ENCODE measurements at places on chromosomes 5 and 9.

DNA sequence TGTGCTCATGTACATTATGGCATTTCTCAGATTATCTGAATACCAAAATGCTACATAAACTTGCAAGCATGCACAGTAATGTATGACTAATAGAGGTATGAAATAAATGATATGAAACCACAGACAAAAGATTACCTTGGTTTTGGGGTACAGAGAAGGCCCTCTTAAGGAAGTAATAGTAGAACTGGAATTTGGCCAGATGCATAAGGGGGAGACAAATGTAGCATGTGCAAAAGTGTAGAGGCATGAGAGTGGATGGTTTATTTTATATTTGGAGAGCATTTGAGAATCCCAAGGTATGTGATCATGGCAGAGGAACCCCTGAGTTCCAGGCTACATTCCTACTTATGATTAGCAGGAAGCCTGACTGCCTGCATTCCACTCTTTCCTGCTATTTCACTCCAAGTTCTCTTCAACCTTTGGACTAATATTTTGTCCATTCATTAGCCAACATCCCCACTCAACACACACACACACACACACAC is 74.2 kb downstream of the MAMDC2 start:
- no peak for DNase-seq

DNA sequence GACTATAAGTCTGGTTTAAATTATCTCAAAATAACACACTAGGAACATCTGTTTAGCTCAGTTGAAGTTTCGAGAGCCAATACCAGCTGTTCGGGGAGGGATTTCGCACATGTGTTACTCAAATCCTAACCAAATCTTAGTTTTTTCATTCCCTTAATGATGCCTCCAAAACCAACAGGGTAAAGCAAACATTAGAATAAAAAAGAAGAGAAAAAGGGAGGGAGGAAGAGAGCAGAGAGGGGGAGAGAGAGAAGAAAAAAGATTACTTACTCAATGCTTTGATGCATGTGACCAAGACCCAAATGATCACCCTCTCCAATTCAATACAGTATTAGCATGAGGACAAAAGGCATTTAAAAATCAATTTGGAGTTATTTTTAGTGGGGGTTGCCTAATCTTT is 86.0 kb upstream of the NR5A1 start:
- no peak for DNase-seq

- DNase-seq, result no peak
Observed at GRCh38 chr5:84725946-84726570, 341.4 kb upstream of the EDIL3 start.

DNA sequence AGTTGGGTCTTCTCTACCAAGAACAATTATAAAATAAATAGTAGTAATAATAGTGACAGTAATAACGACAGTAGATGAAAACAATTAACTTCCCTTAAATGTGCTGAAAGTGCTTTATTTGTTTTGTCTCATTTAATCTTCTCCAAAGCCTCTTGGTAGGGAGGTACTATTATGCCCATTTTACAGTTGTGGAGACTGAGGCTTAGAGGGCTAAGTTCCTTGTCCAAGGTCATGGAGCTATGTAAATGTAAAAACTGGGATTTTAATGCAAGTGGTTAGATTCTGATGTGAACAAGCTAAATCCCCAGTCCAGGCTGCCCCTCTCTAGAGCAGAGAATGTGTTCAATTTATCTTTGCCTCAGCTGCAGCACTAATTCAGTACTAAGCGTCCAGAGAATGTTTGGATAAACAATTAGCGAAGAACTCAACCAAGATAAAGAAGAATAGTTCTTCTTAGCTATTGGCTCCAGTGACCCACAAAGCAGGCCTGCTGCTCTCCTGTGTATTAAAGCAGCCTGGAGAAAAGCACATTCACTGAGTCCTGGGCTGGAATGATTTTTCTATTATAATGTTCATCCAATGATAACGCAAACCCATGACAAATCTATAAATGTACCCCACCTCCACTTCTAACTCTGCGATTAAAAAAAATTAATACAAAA is 68.8 kb downstream of the NPR3 start:
- no peak for DNase-seq

GRCh38 chr9:2243666-2244555 is 228.8 kb downstream of the SMARCA2 start:
- no peak for DNase-seq

DNA sequence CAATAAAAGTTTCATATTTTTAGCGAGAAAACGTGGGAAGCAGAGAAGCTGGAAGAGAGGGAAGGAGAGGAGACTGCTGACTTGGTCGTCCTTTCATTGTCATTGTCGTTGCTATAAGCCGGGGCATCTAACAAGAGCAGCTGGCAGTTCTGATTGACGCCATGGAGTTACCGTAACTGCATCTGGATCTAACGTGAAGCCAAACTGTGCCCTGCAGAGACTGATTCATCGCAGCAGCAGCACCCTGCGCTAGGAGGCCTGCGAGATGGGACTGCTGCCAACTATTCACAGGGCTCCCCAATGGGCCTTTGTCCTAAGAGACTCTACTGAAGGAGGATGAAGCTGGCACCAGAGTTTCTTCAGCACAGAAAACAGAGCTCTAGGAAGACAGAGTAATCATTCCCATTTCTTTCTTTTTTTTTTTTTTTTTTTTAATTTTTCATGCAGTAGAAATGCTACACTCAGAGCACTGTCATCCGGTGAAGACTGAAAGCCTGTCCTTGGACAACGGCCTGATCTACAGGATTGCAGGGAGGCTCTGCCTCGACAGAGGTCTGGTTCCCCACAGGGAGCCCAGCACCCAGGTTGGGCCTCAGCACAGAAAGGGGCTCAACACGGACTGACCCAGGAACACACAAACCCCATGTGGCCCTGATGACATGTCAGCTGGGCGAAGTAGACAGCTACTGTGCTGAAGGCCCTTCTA is 47.8 kb downstream of the RETREG1 start:
- DNase-seq, result no peak

- DNase-seq, result no peak
Observed at GRCh38 chr9:133928248-133928764, 63.8 kb downstream of the VAV2 start.

- no peak for DNase-seq
Observed at GRCh38 chr9:137459601-137460362, 648 bp upstream of the NSMF start.

DNA sequence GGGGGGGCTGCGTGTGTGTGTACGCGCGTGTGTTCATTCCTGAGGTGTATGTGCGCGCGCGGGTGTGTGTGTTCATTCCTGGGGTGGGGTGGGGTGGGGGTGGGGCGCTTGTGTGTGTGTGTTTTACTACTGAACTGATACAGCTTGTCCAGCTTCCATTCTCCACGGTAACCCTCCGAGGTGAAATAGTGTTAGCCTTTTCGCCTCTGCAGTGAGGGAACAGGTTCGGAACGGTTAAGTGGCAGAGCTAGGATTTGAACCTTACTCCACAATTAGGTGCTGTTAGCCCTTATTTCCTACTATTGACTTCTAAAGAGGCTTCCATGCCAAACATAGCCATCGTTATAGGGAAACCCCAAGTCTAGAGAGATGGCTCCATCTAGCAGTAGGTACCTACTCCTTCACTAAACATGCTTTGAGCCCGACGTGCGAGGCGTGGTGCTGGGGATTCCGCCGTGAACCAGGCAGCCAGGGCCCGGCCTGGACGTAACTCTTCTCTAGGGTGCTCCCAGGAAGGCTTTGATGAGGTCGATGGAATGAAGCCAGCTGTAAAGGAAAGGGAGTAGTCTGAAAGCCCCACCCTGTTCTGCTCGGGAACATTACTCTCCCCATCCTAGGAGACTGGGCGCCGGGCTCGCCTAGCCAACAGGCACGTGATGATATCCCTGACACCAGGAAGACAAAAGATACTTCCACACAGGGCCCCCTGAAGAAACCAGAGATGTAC is 782 bp upstream of the SKP1 start:
- DNase-seq, result no peak

- no peak for DNase-seq
Observed at GRCh38 chr9:111922324-111923013, 25.9 kb downstream of the UGCG start.

- no peak for DNase-seq
Observed at GRCh38 chr9:18299449-18299848, 174.5 kb upstream of the ADAMTSL1 start.

DNA sequence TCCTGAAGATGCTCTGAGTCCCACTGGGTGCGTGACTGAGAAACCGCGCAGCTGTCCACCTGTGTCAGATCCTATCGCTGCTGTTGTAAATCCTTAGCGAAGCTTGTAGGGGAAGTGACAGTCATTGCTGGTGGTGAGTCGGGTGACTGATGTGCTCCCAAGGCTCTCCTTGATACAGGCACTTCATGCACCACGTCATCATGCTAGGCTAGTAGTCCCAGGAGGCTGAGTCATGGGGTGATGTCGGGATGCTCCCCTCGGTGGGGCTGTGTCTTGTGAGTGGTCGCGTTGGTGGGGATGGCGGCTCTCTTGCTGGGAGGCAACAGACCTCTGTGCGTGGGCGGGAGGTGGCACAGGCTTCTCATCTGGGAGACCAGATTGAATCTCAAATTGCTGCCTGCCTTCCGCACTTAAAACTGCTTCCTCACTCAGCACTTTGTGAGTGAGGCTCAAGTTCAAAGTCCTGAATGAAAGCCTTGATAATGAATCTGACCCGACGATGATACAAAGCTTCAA is 84.7 kb downstream of the CSNK1A1 start:
- no peak for DNase-seq

GRCh38 chr9:84140535-84141101 is 160.0 kb downstream of the RMI1 start:
- DNase-seq, result peak; percentile 0

DNA sequence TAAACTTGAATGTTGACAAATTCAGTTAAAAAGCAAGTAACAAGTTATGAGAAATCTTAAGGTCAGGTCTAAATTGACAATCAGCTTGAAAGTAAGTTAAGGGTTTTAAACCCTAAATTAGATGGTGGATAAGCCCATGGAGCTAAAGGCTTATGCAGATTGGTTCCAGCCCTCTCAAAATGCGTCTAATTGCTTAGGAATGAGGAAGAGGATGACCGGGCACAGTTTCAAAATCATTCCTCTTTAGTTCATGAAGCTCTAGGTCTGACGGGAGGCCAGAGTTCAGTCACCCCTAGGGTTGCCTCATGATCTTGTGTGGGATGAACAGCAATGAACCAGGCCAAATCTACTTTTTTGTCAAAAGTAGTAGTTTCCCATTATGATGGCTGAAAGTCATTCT is 75.4 kb downstream of the SLC38A9 start:
- DNase-seq, result no peak

- DNase-seq, result no peak
Observed at GRCh38 chr5:37839407-37840052, at the start of gene GDNF. Gene GDNF, minus strand, starts transcription at chr5:37840041. Its CDS starts 5,245 bp downstream, at chr5:37834796.
